ENCODE measurements at places on chromosomes 5 and 9.

GRCh38 chr5:61689153-61689846 lies 357.2 kb downstream of the ZSWIM6 start:
- no peak for DNase-seq

DNA sequence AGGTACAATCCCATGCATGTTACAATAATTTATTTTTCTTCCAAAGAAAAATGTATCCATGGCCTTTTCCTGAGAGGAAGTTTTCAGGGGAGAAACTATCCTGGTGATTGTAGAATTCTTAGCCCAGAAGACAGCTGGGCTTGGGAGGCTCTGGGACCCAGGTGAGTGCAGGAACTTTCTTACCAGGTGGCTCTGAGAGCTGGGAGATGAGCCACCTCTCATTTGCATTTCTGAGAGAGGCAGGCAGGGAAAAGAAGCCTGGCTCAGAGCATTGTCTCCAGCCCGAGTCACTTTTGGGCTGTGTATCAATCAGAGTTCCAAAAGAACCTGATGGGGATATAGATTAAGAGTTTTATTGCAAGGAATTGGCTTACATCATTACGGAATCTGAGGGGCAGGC lies 52.7 kb downstream of the ALG2 start:
- no peak for DNase-seq

DNA sequence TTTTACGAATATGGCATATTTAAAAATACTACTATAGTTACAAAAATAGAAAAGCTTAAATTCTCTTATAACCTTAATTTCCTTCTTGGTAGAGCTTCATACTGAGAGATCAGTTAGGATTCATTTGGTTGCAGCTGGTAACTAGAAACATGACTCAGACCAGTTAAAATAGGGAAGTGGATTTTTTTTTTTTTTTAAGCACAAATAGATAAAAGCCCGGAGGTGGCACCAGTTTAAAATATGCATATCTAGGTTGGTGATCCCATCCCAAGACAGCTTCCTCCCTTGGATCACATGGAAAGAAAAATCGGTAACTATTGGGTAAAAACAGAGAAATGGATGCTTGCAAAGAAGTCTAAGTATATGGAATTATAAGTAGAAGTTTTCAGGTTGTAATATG lies 1634.3 kb downstream of the MAT2B start:
- no peak for DNase-seq

DNA sequence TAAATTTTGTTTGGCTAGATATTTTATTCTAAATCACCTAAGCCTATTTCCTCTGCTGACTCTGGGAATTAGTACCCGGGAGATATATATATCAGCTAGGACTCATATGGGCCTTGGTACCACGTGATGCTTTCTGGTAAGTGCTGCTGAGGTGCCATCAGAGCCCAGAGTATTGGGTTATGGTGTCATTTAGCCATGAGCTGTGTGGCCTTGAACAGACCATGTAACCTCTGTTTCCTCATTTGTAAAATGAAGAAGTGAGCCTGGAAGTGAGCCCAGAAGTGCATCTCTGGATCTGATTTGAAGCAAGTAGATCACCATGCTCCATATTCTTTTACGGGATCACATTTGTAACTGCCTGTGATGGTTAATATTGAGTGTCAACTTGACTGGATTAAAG lies 126.1 kb downstream of the GPBP1 start:
- no peak for DNase-seq

GRCh38 chr9:82353631-82354278 lies 365.2 kb downstream of the SPATA31D1 start:
- peak; percentile 11 for DNase-seq

GRCh38 chr5:158478139-158478538 lies 619.2 kb upstream of the CLINT1 start:
- no peak for DNase-seq

GRCh38 chr5:83406906-83407305 lies 64.6 kb upstream of the VCAN start:
- no peak for DNase-seq

DNA sequence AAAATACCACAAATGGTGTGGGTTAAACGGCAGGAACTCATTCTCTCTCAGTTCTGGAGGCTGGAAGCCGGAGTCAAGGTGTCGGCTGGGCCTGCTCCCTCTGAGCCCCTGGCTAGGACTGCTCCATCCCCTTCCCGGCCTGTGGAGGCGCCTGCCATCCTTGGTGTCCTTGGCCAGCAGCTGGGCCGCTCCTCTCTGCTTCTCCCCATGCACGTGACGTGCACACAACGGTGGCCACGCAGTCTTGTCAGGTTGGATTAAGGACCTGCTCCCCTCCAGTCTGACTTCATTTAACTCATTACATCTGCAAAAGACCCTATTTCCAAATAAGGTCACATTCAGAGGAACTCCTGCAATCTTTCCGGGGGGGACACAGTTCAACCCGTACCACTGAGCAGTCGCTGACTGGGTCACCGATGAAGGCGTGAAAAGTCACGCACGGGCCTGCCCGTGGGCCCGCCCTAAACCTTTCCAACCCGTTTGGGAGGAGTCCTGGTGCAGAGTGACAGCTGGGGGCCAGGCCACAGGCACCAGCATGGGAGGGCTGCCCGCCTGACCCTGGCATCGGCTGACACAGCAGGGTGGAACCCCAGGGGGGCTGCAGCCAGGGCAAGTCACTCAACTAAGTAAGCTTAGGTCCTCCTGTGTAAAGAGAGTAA lies 135.2 kb downstream of the COL23A1 start:
- DNase-seq: no peak

GRCh38 chr5:151243564-151243963 lies 9.4 kb upstream of the GM2A start:
- DNase-seq: no peak

- no peak for DNase-seq
Measured at GRCh38 chr9:107216329-107216728, 66.8 kb upstream of the RAD23B start.

- DNase-seq: no peak
Measured at GRCh38 chr9:120212853-120213200, 367.1 kb downstream of the CDK5RAP2 start.

DNA sequence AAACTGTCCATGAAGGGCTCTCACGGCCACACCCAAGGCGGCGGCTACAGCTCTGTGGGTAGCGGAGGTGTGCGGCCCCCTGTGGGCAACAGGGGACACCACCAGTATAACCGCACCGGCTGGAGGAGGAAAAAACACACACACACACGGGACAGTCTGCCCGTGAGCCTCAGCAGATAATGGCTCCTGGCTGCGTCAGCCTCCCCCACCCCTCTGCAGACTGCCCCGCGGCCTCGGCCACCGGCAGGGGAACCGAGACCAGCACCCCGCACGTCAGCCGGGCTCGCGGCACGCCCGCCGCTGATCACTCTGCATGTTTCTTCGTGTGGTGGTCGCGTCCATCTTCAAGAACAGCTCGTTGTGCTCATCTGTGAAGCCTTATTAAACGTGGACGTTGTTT lies 41.5 kb downstream of the TENT4A start:
- DNase-seq: no peak

- DNase-seq: no peak
Measured at GRCh38 chr5:61306531-61307131, 25.4 kb upstream of the ZSWIM6 start.

DNA sequence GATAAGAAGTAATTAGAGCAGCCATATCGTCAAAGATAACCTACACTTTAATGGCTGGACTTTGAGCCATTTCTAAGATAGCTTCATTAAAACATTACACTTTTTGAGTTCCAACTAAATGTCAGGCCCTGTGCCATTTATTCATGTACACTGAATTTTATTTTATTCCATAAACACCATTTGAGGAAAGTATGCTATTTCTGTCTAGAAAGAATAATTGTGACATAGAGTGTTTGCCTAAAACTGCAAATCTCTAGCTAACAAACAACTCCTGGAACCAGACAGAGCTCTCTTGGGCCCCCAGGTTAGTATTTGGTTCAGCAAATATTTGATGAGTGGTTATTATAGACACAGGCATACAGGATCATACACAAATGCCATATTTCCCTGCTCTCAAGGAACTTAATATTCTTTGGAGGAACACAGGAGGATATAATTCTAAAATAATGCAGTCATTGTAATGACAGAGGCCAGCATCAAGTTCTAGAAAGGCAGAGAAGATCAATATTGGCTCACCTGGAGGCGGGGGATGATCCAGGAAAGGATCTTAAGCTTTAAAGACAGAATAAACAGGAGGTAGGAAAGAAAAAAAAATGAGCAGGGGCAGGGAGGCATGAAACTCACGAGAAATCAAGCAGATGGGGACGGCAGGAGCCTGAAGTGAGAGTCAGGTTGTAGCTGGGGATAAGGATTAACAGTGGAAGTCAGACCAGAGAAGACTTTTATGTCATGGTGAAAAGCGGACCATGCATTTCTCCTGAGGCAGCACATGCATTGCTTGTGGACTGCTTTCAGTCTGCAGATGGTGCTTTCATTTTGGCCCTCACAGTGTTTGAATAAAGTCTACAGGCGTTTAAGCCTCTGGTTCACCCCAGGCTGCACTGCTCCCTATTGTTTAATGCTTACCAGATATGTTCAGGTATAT lies 127.7 kb downstream of the GCNT1 start:
- no peak for DNase-seq

DNA sequence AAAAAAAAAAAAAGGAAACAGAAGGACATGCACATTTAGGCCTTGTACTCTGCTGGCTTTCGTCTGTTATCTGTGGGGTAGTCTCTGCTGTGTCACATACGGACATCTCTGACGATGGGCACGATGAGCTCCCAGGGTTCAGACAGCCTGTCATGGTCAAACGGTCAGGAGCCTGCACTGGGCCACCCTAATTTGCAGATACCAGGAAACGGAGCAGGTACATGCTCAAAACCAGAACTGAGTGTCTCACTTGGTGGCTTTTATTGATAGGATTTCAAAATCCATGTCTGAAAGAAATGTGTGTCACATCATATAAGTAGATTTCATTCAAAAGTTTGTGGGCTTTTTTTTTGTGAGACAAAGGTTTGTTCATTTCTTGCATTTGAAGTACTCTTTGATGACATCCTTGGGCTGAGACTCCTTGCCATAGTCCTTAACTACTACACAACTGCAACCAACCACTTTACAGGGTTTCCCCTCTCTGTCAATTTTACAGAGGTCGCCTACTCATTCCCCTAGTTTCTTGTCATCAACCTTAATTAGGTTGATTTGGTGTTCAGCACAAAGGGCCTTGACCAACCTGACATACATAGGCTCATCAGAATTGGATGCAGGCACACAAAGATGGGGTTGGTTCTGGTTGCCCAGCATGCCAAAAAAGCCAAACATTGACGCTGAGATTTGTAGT lies 9.0 kb downstream of the CKMT2 start:
- DNase-seq: no peak

- DNase-seq: no peak
Measured at GRCh38 chr5:133981714-133982113, 13.3 kb upstream of the C5orf15 start.

GRCh38 chr9:21711504-21711903 lies 90.9 kb upstream of the MTAP start:
- DNase-seq: no peak

DNA sequence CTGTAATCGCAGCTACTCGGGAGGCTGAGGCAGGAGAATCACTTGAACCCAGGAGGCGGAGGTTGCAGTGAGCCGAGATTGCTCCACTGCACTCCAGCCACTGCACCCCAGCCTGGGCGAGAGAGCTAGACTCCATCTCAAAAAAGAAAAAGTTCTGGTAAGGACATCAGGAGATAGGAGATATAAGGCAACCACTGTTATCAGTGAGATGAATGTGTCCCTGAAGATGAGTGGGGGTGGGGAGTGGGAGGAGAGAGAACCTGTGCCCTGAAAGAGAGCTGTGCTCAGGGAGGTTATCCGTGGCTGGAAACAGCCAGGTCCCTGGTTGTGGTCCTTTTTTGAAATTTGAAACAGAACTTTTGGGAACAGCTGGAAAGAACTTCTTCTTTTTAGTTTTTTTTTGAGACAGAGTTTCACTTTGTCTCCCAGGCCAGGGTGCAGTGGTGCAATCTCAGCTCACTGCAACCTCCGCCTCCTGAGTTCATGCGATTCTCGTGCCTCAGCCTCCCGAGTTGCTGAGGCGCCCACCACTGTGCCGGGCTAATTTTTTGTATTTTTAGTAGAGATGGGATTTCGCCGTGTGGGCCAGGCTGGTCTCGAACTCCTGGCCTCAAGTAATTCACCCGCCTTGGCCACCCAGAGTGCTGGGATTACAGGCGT lies 2.6 kb downstream of the PTPA start:
- no peak for DNase-seq

GRCh38 chr9:113887436-113887835 lies 11.3 kb downstream of the ZNF618 start:
- DNase-seq: no peak

- DNase-seq: no peak
Measured at GRCh38 chr9:81848472-81848871, 79.8 kb upstream of the SPATA31D4 start.

DNA sequence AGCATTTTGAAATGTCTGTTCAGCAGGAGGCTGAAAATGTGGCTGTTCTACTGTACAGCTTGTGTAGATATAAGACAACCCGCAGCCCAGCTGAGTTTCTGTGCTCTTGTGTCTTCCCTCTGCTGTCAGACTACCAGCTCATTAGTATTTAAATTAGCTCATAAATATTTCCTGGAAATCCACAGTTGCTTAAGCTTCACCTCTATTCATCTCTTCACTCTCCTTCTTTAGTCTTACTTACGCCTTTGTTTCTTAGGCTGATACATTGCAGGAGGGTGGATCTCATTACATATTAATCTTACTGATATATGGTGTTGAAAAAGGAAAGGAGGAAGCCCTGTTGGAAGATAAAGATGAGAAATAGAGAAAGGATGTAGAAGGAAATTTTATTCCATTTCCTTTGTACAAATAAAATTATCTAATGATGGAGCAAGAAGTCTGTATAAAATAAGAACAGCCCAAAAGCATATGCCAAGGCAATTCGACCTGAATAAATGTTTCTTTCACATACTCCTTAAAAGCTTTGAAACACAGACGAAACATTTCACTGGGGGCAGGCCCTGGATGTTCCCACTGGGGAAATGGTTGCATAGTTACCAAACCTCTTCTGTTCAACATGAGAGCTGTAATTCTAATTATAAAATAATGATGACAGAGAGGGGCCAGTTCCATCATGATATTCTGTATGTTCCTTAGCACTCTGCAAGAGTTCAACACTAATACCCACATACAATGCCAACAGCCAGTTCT lies 111.8 kb upstream of the APC start:
- no peak for DNase-seq

DNA sequence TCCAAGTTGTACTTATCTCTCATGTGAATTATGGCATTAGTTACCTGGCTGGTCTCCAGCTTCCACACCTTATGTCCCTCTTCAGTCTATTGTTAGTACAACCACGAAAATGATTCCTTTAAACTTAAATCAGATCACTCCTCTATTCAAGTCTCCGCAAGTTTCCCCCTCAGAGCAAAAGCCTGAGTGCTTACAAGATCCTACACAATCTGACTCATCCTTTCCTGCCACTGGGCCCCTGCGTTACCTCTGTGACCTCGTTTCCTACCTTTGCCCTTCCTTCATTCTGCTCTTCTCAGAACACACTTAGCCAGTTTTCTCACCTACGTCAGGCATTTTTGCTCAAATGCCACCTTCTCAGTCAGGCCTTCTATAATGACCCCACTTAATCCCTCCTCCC lies 45.1 kb upstream of the GLIS3 start:
- DNase-seq: no peak

GRCh38 chr5:150295172-150295634 lies 5.6 kb upstream of the CAMK2A start:
- DNase-seq: peak; percentile 77

- DNase-seq: no peak
Measured at GRCh38 chr5:159224471-159224870, 15.1 kb upstream of the RNF145 start.

Data from right cardiac atrium (tissue), 5 donors.